ENCODE measurements at places on chromosomes 7 and 10. TPM values are rescaled to one million over a fixed set of nuclear protein-coding genes. Genes with fewer than 3 reads are reported as not detected.

GRCh38 chr10:125442856-125443540 lies 240.0 kb downstream of the TEX36 start:
- H3K4me3 ChIP-seq = no peak overlapping the region
- H3K36me3 ChIP-seq = no peaks in the 10 kb centered on the region
- no peak for DNase-seq
- no peaks in the 10 kb centered on the region for H3K4me1 ChIP-seq
- H3K27ac ChIP-seq = no peak overlapping the region

- no peak for DNase-seq
- no peaks in the 10 kb centered on the region for H3K36me3 ChIP-seq
- H3K4me3 ChIP-seq = no peak overlapping the region
- H3K27me3 ChIP-seq = no peaks in the 10 kb centered on the region
- no peaks in the 10 kb centered on the region for H3K4me1 ChIP-seq
These were observed 1279.1 kb upstream of the SORCS1 start for GRCh38 chr10:108443636-108444035.

GRCh38 chr7:28348636-28349035 lies 63.7 kb upstream of the CREB5 start:
- H3K27me3 ChIP-seq = no peaks in the 10 kb centered on the region
- H3K36me3 ChIP-seq = no peaks in the 10 kb centered on the region
- no peak overlapping the region for H3K4me3 ChIP-seq
- no peak overlapping the region for H3K27ac ChIP-seq

- H3K27ac ChIP-seq = no peak overlapping the region
- DNase-seq = no peak
- H3K27me3 ChIP-seq = peaks cover 21% of the 10 kb centered on the region
- no peaks in the 10 kb centered on the region for H3K4me1 ChIP-seq
- no peak overlapping the region for H3K4me3 ChIP-seq
- no peaks in the 10 kb centered on the region for H3K36me3 ChIP-seq
These were observed 85.0 kb downstream of the VIPR2 start for GRCh38 chr7:159059629-159060028.

DNA sequence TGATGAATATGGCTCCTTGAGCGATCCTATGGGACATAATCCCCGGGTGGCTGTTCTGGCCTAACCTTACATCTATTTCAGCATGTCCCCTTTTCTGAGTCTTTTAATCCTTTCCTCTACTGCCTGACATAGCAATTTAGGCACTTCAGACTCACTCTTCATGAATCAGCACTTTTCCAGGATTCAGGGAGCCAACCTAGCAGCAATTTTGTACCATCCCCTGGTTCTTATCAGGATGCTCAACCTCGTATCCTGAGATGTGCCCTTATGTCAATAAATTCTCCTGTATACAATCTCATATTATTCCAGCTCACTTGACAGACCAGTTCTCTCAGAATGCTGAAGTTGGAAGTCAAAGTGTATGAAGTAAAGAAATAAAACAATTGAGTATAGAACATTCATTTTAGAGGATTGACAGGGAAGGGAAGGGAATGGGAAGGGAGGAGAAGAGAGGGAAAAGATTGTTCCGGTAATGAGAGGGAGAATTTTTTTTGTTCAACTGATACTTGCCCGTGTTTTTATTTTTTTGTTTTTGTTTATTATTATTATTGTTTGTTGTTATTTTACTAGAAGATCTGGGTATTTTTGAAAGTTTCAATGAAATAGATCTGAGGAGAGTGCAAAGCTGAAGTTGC lies 8.2 kb upstream of the ZC3HAV1 start:
- no peaks in the 10 kb centered on the region for H3K4me1 ChIP-seq
- no peak overlapping the region for H3K27ac ChIP-seq

The LRRD1 gene
- total RNA-seq = 0.09 TPM

The ITPRID1 gene
- not detected for total RNA-seq

The TRIM50 gene
- total RNA-seq = 0.38 TPM

The TSPAN33 gene
- total RNA-seq = 4.5 TPM

Measured in left lung (tissue), 14 donors.